ENCODE measurements at places on chromosomes 6 and 20. TPM values are rescaled to one million over a fixed set of nuclear protein-coding genes. Genes with fewer than 3 reads are reported as not detected.

The PBX2 gene
- total RNA-seq: 15.9 TPM

The ULBP1 gene
- 1.00 TPM for total RNA-seq

The RALGAPB gene
- 18.8 TPM for total RNA-seq

The WASF1 gene
- total RNA-seq: 11.6 TPM

The RAD21L1 gene
- total RNA-seq: not detected

The NTSR1 gene
- total RNA-seq: 0.05 TPM

The TGM3 gene
- 0.05 TPM for total RNA-seq

The PXMP4 gene
- total RNA-seq: 7.8 TPM

The REM1 gene
- total RNA-seq: 0.90 TPM

The TRIM38 gene
- total RNA-seq: 1.5 TPM

The CDSN gene
- total RNA-seq: 0.05 TPM

The DDX43 gene
- total RNA-seq: not detected

The CST7 gene
- not detected for total RNA-seq

The FAM217A gene
- not detected for total RNA-seq

The PM20D2 gene
- 14.2 TPM for total RNA-seq

The UBR2 gene
- total RNA-seq: 6.6 TPM

The WFDC10B gene
- not detected for total RNA-seq

The IL17F gene
- total RNA-seq: not detected

The KHDC1L gene
- 0.26 TPM for total RNA-seq

The TRIM15 gene
- total RNA-seq: 0.03 TPM

The PRDM13 gene
- total RNA-seq: 1.3 TPM

The BMP7 gene
- 0.63 TPM for total RNA-seq

The DEFB132 gene
- not detected for total RNA-seq

The KIZ gene
- total RNA-seq: 3.4 TPM

The NRM gene
- 27.7 TPM for total RNA-seq

The TBPL1 gene
- total RNA-seq: 20.3 TPM

The SLC35F1 gene
- total RNA-seq: not detected

The LHFPL5 gene
- 0.23 TPM for total RNA-seq

The KCNK16 gene
- not detected for total RNA-seq

The RHAG gene
- not detected for total RNA-seq

The FOXC1 gene
- total RNA-seq: 6.4 TPM

The SIRPD gene
- not detected for total RNA-seq

The LTB gene
- not detected for total RNA-seq

The TMEM244 gene
- not detected for total RNA-seq

The CCM2L gene
- 0.45 TPM for total RNA-seq

The HTR1E gene
- not detected for total RNA-seq

The PDE7B gene
- total RNA-seq: 0.61 TPM

The AIF1 gene
- total RNA-seq: not detected

The CABLES2 gene
- total RNA-seq: 5.5 TPM

The KCNG1 gene
- total RNA-seq: 35.1 TPM

The CD93 gene
- total RNA-seq: not detected

The LAMP5 gene
- 0.08 TPM for total RNA-seq

The GABRR1 gene
- not detected for total RNA-seq

The SLC17A1 gene
- total RNA-seq: not detected

The PDE10A gene
- 22.6 TPM for total RNA-seq

The LY6G6C gene
- 0.09 TPM for total RNA-seq

The CRISP2 gene
- not detected for total RNA-seq

The SIRPA gene
- 20.9 TPM for total RNA-seq

The TAF11 gene
- total RNA-seq: 18.9 TPM

The SRMS gene
- total RNA-seq: 0.25 TPM

The TRERF1 gene
- 6.9 TPM for total RNA-seq

The CLIC1 gene
- 475 TPM for total RNA-seq

The NRSN1 gene
- not detected for total RNA-seq

All from A549 treated with AZD2906 at 1 μM for 4 hours (cell line).